Testis (tissue), 5 donors: ENCODE measurements at places on chromosomes 12 and 14. TPM values are rescaled to one million over a fixed set of nuclear protein-coding genes. Genes with fewer than 3 reads are reported as not detected.

GRCh38 chr12:93524386-93525133, 47.9 kb upstream of the SOCS2 start:
- DNase-seq = no peak

DNA sequence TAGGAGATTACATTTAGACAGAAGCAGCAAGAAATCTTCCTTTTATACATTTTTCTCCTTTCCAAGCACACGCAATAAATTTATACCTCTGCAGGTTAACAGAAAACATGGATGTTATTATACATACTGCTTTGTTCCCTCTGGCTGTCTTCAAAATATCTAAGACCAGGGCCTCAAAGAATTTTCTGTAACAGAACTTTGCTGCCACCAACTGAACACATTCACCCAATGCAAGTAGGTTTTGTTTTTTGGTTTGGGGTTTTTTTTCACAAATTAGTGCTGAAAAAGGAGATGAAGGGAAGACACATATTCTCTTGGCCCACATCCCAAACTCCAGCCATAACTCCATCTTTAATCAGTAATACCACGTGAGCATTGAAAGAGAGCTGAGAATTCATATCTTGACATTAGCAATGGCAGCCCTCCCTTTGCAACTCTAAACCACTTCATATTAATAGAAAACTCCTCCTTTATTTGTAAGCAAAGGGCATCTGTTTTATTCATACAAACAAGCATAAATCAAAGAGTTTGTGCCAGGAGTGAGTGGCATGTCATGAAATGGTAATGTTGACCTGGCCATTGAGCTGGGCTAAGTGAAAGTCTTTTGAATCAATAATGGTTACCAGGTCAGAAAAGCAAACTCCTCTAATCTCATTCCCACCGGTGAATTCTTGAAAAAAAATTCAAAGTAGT, 150.8 kb upstream of the FSCB start:
- peak; percentile 17 for DNase-seq

The C14orf132 gene
- total RNA-seq = 2.5 TPM

The FLVCR2 gene
- total RNA-seq = 38.5 TPM

The FKBP11 gene
- total RNA-seq = 22.4 TPM

The INSM2 gene
- total RNA-seq = 2.4 TPM
